ENCODE measurements at places on chromosomes 6 and 20. TPM values are rescaled to one million over a fixed set of nuclear protein-coding genes. Genes with fewer than 3 reads are reported as not detected.

Gene SDC4
- 24.6 TPM for total RNA-seq

Gene EFCAB8
- total RNA-seq, result 0.56 TPM

Gene NOX3
- total RNA-seq, result not detected

Gene CALHM5
- total RNA-seq, result not detected

DNA sequence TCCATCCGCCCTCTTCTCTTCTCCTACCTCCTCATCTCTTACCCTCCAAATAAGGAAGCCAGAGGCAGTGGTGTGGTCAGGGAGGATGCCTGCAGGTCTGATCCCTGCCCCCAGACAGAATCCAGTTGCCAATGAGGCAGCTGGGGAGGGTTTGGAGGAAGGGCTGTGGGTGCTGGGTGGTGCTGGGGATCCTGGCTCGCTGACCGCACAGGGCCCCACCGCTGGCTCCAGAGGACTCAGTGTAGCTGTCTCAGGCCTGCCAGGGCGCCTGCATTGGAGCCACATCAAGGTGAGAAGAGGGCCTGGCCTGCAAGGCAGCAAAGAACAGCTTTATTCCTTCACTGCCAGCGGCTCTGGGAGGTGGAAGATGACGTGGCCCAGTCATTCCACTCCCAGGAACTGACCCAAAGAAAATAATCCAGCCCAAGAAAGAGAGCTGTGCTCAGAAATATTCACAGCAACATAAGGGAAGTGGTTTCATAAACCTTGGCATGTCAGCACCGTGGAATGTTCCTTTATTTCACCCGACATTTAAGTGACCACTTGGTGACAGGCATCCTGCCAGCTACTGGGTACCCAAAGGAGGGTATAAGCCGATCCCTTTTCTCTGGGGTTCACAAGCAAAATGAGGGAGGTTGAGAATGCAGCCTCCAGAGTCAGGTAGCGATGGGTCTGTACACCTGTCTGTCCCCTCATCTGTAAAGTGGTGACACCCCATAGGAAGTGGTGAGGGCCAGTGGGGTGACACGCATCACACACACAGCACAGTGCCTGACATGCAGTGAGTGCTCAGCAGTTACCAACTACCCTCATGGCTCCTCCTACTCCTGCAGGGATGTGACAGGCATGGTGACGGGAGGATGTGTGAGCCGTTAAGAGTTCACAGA, 125.1 kb downstream of the SNX5 start:
- H3K36me3 ChIP-seq, result no peaks in the 10 kb centered on the region
- peaks cover 2% of the 10 kb centered on the region for H3K4me1 ChIP-seq
- H3K27me3 ChIP-seq, result no peaks in the 10 kb centered on the region
- no peak overlapping the region for H3K27ac ChIP-seq
- DNase-seq, result no peak

- peaks cover 45% of the 10 kb centered on the region for H3K4me1 ChIP-seq
- H3K27me3 ChIP-seq, result no peaks in the 10 kb centered on the region
- H3K36me3 ChIP-seq, result peaks cover 28% of the 10 kb centered on the region
- peak overlapping the region; percentile 31 for H3K27ac ChIP-seq
- no peak overlapping the region for H3K4me3 ChIP-seq
- DNase-seq, result no peak
Observed at GRCh38 chr20:62900692-62901584, 25.4 kb downstream of the DIDO1 start.

DNA sequence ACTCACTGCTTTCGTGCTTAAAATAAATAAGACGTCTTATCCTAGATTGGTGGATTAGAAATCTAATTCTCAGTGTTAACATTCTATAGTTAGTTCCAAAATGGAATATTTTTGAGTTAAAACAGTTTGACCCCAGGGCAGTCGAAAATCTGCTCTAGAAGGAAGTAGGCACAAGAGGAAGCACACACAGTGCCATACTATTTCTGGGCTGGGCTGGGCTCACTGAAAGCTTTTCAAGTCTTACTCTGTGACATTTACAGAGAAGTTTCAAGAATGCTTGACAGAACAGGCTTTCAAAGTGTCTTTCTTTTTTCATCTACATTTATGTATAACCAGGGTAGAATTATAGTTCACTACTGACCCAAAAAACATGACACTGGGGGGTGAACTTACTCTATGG, 209.8 kb downstream of the SOD2 start:
- peaks cover 25% of the 10 kb centered on the region for H3K27me3 ChIP-seq
- H3K4me1 ChIP-seq, result no peaks in the 10 kb centered on the region
- no peak for DNase-seq
- no peak overlapping the region for H3K27ac ChIP-seq

- H3K27me3 ChIP-seq, result no peaks in the 10 kb centered on the region
- H3K36me3 ChIP-seq, result peaks cover 6% of the 10 kb centered on the region
- H3K4me1 ChIP-seq, result peaks cover 57% of the 10 kb centered on the region
- peak overlapping the region; percentile 65 for H3K4me3 ChIP-seq
- peak overlapping the region; percentile 98 for H3K27ac ChIP-seq
Observed at GRCh38 chr6:129749749-129750120, 39.8 kb upstream of the ARHGAP18 start.
